ENCODE measurements at places on chromosomes 7 and 10. TPM values are rescaled to one million over a fixed set of nuclear protein-coding genes. Genes with fewer than 3 reads are reported as not detected.

KLF14 gene
- not detected for total RNA-seq

RTKN2 gene
- 0.23 TPM for total RNA-seq

OR2A1 gene
- total RNA-seq: 0.08 TPM

ZNF783 gene
- total RNA-seq: 9.3 TPM

HOXA5 gene
- total RNA-seq: not detected

CPXM2 gene
- total RNA-seq: 19.4 TPM

MRLN gene
- total RNA-seq: not detected

CLRN3 gene
- total RNA-seq: not detected

RARRES2 gene
- total RNA-seq: 15.2 TPM

PLA2G12B gene
- not detected for total RNA-seq

SLC26A5 gene
- total RNA-seq: not detected

PTN gene
- total RNA-seq: 9.3 TPM

SPAM1 gene
- total RNA-seq: not detected

GBX1 gene
- not detected for total RNA-seq

SFRP5 gene
- total RNA-seq: 3.9 TPM

RFC2 gene
- 13.3 TPM for total RNA-seq

TDRD1 gene
- total RNA-seq: 7.7 TPM

TMEM196 gene
- total RNA-seq: not detected

RBM33 gene
- total RNA-seq: 38.8 TPM

TBX20 gene
- 13.5 TPM for total RNA-seq

Data from smooth muscle cell of the coronary artery (primary cell).